ENCODE measurements at places on chromosomes 6 and 20. TPM values are rescaled to one million over a fixed set of nuclear protein-coding genes. Genes with fewer than 3 reads are reported as not detected.

- DNase-seq = no peak
These were observed 47.1 kb downstream of the ZMYND8 start for GRCh38 chr20:47309394-47309793.

GRCh38 chr6:15170126-15170525 is 75.7 kb upstream of the JARID2 start:
- no peak for DNase-seq

GRCh38 chr6:9647071-9647445 is 767.8 kb downstream of the TFAP2A start:
- no peak for DNase-seq

DNA sequence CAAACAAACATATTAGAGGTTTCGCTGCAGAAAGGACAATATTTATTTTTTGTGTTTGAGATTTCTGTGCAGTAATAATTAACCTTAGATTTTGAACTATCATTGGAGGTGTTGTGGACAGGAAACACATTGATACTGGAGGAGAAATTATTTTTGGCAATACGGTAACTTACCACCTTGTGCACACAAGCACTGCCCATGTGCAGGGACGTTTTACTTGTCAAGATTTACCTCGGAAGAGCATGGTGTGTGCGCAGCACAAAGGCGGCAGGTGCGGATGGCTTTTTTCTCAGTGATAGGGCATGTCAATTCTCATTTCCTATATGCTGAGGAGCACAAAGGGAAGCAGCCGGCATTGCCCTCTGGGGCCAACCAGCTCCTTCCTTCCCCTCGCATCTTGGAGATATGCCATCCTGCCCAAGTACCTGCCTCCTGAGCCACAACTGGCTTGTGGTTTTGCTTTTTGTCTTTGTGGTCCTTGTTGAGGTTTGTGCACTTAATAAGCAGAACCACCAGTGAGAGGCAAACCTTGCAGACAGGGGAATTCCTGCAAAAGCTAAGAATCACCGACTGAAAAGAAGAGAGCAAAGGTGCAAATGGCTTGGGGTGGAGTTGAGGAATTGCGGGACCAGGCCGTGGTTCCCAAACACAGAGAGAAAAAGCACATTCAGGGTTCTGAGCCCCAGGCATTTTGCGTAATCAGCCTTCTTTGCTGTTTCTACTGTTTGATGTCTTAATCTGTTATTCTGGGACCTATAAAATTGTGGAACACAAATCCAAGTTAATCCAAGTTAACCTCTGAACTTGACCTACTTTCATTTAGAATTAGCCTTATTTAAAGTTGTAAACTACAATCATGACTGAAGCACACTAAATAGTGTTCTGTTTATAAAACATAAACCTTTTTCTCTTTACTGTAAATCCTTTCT is 21.9 kb downstream of the SAMD5 start:
- no peak for DNase-seq

GRCh38 chr6:157163434-157164159 is 159.7 kb downstream of the TMEM242 start:
- no peak for DNase-seq

- no peak for DNase-seq
These were observed 23.5 kb downstream of the BICRAL start for GRCh38 chr6:42805297-42805861.

Gene RPN2
- total RNA-seq = 220 TPM

Gene CRISP3
- total RNA-seq = not detected

Gene CST4
- total RNA-seq = not detected

Gene CST7
- total RNA-seq = not detected

Gene IBTK
- 36.6 TPM for total RNA-seq

Gene BPIFB4
- not detected for total RNA-seq
